ENCODE measurements at places on chromosomes 6 and 20.

- DNase-seq: no peak
Measured at GRCh38 chr6:46819561-46819960, 26.4 kb downstream of the MEP1A start.

GRCh38 chr6:119360262-119360915 lies 10.8 kb upstream of the MAN1A1 start:
- DNase-seq: no peak

GRCh38 chr20:32830437-32830836 lies 10.7 kb downstream of the MAPRE1 start:
- no peak for DNase-seq

DNA sequence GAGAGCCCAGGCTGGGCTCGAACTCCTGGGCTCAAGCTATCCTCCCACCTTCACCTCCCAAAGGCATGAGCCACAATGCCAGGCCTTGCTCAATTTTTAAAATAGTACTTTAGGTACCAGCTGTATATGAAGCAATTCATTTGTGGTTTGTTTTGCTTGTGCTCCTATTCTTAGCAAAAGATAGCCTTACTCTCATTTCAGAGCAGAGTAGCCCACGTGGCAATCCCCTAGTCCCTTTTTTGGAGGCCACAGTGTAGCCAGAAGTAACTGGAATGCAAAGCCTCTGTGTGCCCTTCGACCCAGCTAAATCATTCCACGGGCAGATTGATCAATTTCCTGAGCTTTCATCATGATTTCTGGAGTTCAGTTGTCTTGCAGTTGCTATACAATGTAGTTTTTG lies 372.2 kb downstream of the NRN1 start:
- DNase-seq: no peak

Data from SK-N-MC (cell line).